NCI-H1048 (cell line): ENCODE measurements at places on chromosomes 1 and 21.

GRCh38 chr1:151993084-151993733, 450 bp downstream of the S100A10 start:
- DNase-seq: no peak

DNA sequence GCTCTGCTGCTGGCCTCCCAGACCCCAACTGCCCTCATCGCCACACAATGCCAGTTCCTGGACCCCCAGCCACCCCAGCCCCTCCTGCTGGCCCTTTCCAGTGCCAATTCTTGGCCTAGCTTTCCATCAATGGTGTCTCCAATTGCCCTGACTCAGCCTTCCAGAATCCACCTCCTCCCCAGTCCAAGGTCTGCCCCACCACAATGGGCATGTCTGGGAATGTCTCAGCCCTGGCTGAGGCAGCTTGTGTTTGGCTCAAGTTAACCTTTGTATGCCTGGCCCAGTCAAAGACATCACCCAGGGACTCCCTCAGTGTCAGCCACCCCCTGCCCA, 16.4 kb downstream of the ALDH4A1 start:
- no peak for DNase-seq

GRCh38 chr1:203453616-203454015, 22.0 kb upstream of the PRELP start:
- no peak for DNase-seq

DNA sequence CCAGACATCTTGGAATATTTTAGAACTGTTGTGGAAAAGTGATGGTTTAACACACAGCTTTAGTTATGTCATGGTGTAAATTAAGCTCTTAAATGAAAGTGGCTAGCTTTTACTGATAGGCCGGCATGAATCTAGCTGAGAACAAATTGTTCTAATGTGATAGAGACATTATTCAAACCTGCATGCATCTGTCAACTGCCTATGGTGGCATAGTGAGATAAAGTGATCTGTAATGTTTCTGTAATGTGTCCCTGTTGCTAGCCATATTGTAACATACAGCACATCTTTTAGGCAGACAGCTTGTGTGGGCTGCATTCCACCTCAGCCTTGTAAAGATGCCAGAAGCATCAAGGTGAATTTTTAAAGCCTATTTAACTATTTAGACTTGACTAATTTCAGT, 16.0 kb downstream of the LRIG2 start:
- no peak for DNase-seq
